ENCODE measurements at places on chromosomes 7 and 10. TPM values are rescaled to one million over a fixed set of nuclear protein-coding genes. Genes with fewer than 3 reads are reported as not detected.

DNA sequence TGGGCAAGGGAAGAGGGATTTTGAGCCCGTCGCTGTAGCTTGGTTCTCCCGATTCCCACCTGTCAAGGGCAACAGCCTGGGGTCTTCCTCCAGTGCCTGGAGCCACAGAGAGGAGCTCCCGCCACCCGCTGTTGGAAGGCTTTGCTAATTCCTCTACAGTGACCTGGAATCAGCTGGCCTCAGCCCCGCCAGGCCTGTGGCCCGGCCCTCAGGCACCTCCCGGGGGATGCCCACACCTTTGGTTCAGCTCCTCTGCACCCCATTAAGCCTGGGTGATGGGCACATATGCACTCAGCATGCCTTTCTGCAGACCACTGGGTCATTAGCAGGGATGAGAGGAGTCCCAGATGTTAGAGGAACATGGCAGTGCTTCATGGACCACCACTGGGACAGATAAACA, 121.4 kb upstream of the MKI67 start:
- no peak for DNase-seq

DNA sequence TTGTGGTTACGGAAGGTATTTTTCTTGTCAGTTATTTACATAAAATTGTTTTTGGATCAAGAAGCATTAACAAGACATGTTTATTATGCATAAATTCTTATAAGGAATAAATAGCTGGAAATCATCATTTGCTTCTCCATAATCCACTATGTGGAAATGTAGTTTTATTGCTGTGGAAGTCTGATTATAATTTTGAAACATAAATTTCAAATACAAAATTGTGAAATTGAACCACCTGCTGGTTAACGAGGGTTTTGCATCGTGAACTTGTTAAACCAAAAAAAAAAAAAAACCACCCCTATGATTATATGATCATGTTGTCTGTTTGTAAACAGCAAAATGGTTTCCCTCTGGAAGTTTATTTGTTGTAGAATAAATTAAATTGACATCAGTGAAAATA, 25.9 kb downstream of the ABRAXAS2 start:
- DNase-seq, result no peak

- DNase-seq, result no peak
These were observed 139.4 kb downstream of the MAD1L1 start for GRCh38 chr7:2093215-2093842.

DNA sequence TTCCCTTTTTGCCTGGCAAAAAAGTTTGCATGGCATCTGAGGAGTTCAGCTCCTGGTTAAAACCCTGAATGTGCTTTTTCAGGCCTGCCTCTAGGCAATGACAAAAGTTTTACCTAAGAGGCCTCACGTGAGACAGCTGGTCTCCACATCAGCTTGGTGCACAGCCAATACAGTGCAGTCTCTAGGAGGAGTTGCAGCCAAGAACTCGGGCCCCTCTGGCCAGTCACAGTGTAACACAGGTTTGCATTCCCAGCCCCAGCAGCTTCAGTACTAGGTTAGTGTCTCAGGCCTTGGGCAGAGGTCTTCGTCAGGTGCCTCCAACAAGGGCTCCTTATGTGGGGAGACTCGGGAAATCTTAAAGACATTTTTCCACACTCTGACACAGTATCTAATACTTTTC, 771.7 kb downstream of the SORCS1 start:
- DNase-seq, result no peak

GRCh38 chr10:17476073-17476472, 21.7 kb upstream of the ST8SIA6 start:
- DNase-seq, result no peak

DNA sequence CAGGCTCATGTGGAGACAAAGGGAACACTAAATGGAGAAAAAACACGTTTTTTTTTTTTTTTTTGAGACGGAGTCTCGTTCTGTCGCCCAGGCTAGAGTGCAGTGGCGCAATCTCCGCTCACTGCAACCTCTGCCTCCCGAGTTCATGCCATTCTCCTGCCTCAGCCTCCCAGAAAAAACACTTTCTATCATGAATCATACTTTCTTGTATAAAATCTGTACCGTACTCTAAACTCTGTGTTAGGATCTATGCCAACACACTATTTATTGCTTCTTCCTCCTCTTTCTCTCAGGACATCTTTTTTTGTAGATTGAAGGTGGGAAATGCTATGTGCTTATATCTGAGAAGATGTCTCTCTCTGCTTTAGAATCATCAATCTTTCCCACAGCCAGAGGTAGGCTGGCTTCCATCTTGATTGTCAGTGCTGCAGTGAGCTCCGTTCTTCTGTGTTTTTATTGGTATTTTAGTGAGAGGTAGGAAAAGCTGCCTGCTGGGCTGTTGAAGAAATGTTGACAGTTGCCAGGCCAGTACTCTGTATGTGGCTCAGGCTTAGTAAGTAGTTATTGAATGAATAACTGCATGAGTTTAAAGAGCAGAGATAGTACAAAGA, 101.1 kb downstream of the GPR85 start:
- no peak for DNase-seq

DNA sequence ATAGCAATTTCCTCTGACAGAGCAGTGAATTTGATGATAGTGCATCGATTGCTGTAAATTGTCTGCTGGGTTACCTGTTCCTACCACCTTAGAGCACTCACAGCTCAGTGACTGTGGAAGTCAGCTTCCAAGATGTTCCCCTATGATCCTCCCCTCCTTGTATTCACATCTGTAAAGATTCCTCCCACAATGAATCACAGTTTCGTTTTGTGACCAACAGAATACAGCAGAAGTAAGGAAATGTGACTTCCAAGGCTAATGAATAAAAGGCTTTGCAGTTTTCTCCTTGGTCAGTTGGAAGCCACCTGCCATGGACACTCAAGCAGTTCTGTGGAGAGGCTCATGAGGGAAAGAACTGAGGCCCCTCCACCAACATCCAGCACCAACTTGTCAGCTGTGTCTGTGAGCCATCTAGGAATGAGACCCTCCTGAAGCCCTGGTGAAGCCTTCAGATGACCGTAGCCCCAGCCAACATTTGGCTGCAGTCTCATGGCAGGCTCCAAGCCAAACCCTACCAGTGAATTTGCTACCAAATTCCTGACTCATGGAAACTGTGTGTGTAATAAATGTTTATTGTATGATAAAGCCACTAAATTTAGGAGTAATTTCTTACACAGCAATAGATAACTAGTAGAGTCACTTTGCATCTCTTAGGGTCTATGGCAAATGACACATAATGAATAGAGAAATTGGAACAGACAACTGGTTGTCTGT, 309.5 kb upstream of the NPVF start:
- no peak for DNase-seq

DNA sequence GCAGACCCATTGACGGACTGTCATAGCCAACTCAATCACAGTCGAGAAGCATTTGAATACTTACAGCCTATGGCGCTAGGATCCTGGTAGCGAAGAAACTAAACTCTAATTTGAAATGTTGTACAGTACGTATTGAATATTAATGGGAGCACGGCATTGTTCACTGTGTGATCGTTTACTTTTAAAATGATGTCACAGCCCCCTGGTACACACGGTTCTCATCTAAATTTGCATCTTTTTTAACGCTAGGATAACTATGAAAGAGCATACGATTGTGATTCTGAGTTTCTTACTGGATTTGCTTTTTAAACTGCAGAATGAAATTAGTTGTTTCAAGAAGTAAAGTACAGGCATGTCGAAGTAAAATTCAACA, 895 bp upstream of the NAPEPLD start:
- no peak for DNase-seq

- DNase-seq, result no peak
These were observed 395 bp upstream of the ZNF25 start for GRCh38 chr10:37976880-37977203.

- no peak for DNase-seq
These were observed 107.9 kb upstream of the PPIF start for GRCh38 chr10:79239275-79239779.

- DNase-seq, result no peak
These were observed 364.0 kb upstream of the LRGUK start for GRCh38 chr7:133763076-133763640.

- no peak for DNase-seq
These were observed 3.1 kb downstream of the AASS start for GRCh38 chr7:122140918-122141317.

- DNase-seq, result no peak
These were observed 73.1 kb downstream of the STK31 start for GRCh38 chr7:23783115-23783514.

DNA sequence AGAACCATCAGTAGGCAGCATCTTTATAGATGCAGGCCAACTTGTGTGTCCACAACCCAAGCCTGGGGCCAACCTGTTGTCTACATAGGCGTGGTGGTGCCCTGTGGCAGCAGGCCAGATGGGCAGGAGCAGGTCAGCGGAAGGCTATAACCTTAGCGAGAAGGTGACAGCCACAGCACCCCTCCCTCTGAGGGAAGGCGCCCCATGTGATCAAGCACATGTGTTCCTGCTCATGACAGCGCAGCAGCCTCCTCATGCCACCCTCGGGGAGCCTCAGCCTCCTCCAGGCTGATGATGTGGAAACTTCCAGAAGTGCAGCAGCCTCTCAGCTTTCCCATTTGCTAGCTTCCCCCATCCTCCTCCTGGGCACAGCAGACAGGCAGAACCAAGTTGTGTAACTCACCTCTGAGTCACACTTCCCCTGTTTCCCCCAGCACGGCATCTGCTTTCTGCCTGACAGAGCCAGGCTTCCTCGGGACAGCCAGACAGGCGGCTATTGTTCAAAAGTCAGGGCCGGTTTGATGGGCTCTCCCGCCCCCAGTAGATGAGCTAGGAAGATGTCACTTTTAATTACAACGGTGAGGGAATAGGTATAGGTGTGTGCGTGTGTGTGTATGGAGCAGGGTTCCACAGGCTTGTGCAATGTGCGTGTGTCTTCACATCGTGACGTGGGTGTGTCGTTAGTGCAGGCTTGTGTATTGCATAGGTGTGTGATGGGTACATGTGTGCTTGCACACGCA, 312.0 kb upstream of the ZMIZ1 start:
- no peak for DNase-seq

DNA sequence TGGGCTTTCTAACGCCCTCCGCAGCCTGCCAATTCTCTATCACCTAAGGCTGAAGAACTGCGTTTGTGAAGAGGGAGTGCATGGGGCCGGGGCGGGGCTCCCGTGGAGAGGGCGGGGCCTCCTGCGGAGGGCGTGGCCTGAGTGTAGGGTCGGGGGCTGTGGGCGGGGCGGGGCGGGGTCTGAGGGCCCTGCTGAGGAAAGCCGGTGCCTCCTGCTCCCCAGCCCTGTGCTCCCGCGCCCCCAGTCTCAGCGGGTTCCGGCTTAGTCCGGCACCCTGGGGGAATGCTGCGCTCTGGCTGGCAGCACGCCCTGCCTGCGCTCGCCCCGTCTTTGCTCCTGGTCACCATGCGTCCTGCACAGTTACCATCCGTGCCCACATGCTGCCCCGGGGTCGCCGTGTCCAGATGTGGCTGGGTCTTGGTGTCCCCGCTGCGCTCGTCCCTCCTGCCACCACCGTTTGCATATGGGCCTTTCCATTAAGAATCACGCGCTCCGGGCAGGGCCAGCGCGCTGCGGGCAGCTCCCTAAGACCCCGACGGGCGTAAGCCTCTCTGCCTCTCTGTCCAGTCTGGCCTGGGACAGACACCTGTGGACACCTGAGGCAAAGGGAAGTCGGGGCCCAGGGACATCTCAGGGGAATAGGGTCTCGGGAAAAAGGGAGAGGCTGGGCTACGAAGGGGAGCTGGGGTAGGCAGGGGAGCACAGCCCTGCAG, 144.0 kb upstream of the RET start:
- no peak for DNase-seq

- no peak for DNase-seq
These were observed 131.8 kb downstream of the SEMA3E start for GRCh38 chr7:83517035-83517700.

DNA sequence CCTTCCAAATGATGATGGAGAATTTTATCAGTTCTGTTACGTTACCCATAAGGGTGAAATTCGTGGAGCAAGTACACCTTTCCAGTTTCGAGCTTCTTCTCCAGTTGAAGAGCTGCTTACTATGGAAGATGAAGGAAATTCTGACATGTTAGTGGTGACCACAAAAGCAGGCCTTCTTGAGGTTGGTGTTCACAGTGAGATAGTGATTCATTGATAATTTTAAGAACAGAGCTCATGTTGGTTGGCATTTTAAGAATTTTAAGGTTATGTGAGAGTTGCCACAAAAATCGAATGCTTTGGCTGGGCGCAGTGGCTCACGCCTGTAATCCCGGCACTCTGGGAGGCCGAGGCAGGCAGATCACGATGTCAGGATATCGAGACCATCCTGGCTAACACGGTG, 25.9 kb downstream of the TAX1BP1 start:
- DNase-seq, result no peak

The SPRN gene
- total RNA-seq, result not detected

The CPEB3 gene
- total RNA-seq, result 4.3 TPM

The WNT8B gene
- 0.41 TPM for total RNA-seq

The MMP21 gene
- total RNA-seq, result not detected

The PPP3CB gene
- total RNA-seq, result 48.7 TPM

The AUTS2 gene
- total RNA-seq, result 9.5 TPM

The THSD7A gene
- not detected for total RNA-seq

The INA gene
- total RNA-seq, result 0.70 TPM

The ADRA2A gene
- not detected for total RNA-seq

All from activated CD8-positive, alpha-beta memory T cell treated with anti-CD3 and anti-CD28 coated beads, Interleukin-2, amount 10 ng/mL, durations not matched to agents 7 days and 5 days (primary cell).